ENCODE measurements at places on chromosomes 11 and 22. TPM values are rescaled to one million over a fixed set of nuclear protein-coding genes. Genes with fewer than 3 reads are reported as not detected.

GRCh38 chr11:37500425-37500824 lies 902.4 kb upstream of the RAG2 start:
- no peak for DNase-seq

GRCh38 chr11:42161886-42162285 lies 702.4 kb upstream of the LRRC4C start:
- DNase-seq = no peak

DNA sequence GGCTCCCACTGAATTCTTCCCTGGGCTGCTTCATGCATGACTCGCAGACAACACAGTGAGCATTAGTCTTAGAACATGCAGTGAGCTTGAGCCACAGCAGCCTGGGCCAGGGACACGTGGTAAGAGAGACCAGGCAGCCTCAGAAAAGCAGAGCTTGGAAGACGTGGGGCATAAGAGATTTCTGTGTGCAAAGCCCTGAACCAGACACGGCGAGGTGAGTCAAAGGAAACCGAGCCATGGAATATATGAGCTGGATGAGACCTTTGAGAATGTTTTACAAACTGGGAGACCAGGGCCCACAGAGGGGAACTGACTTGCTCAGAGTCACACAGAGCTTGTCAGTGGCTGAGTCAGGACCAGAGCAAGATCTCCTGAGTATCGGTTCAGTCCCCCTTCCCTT lies 8.5 kb upstream of the FXYD6 start:
- no peak for DNase-seq

DNA sequence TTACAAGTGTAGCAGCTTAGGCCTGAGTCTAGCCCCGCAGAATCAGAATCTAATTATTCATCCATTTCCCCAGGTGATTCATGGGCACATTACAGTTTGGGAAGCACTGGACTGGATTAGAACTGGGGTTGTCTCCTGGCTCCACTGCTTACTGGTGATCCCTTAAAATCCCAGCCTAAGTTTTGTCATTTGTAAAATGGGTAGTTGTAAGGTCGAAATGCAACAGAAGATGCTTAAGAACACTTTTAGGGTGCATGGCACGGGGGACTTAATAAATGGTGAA lies 1.3 kb downstream of the STX3 start:
- DNase-seq = no peak

The RAPSN gene
- total RNA-seq = 0.54 TPM

The E2F8 gene
- total RNA-seq = 0.34 TPM

All from glutamatergic neuron (in vitro differentiated cells).